AG09319 (cell line): ENCODE measurements at places on chromosomes 5 and 9.

DNA sequence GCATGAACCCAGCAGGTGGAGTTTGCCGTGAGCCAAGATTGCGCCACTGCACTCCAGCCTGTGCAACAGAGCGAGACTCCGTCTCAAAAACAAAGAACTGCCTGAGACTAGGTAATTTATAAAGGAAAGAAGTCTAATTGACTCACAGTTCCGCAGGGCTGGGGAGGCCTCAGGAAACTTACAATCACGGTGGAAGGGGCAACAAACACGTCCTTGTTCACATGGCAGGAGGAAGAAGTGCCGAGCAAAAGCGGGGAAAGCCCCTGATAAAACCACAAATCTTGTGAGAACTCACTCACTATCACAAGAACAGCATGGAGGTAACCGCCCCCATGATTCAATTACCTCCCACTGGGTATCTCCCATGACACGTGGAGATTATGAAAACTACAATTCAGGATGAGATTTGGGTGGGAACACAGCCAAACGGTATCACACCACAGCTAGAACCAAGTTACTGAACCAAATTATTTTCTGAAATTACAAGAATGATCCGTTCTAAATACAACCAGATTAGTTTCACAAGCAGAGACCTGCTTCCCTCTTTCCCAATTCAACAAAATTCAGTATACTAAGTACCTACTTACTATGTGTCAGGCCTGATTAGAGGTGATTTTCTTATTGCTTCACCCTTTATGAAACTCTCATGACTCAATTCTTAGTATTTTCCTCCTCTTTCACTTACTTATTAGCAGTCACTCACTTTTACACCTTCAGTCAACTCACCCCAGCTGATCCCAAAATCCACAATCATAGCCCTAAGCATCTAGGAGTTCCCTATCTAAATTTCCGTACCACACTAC is 8.4 kb downstream of the UBTD2 start:
- DNase-seq: no peak

GRCh38 chr5:111699976-111700375 is 57.0 kb downstream of the NREP start:
- DNase-seq: no peak

DNA sequence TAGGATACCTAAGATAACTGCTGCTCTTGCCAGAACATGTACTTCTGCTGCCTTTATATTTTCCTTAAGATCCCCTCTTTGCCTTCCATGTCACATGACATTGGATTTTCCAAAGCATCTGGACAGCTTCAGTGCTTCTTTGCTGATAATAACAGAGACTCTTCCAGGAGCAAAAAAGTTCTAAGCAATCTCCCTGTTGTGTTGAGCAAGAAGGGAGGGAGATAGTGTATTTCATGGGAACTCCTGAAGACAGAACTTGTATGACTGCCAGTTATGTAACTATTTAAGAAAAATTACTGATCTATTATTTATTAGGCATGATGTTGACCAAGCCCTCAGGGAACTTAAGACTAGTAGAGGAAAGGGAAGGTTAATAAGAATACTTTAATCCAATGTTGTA is 454.7 kb downstream of the SPATA31D1 start:
- DNase-seq: no peak

- DNase-seq: no peak
Observed at GRCh38 chr5:172683264-172683644, 42.2 kb downstream of the NEURL1B start.

DNA sequence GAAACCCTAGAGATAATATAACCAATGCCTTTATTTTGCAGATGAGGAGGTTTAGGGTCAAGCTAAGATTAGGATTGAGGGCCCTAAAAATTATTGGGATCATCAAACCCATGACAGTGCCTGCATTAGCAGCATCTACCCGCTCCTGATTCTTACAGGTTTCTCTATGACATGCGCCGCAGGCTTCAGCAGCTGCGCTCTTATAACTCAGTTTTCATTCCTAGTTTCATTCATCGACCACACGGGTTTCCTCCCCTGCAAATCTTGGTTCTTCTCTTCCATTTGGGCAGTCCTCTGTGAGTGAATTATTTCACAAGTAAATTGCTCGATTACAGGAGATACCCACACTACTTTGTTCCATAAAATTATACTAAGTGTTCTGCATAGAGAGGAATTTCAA is 137.2 kb downstream of the SLC24A2 start:
- DNase-seq: no peak

- no peak for DNase-seq
Observed at GRCh38 chr5:115389034-115389798, 92.8 kb upstream of the CCDC112 start.

DNA sequence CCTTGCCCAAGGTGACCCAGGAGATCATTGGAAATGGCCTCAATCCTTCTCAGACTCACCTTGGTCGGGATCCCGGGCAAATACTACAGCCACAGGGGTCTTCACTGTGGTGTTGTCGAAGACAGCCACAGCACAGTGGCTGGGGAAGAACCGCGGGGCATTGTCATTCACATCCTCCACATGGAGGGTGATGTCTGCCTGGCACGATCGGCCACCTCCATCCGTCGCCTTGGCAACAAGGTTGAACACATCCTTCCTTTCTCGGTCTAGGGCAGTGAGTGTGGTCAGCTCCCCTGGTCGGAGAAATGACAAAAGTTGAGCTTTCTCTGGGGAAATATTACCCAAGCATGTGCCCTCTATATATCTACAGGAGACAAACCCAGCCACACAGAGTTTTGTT is 56.8 kb downstream of the FAT2 start:
- no peak for DNase-seq

GRCh38 chr9:129839324-129840023 is 4.2 kb downstream of the USP20 start:
- no peak for DNase-seq
